ENCODE measurements at places on chromosomes 3 and 15. TPM values are rescaled to one million over a fixed set of nuclear protein-coding genes. Genes with fewer than 3 reads are reported as not detected.

GRCh38 chr15:63901912-63902670, 68.3 kb upstream of the HERC1 start:
- H3K27ac ChIP-seq, result no peak overlapping the region
- H3K4me1 ChIP-seq, result peaks cover 24% of the 10 kb centered on the region
- no peak for DNase-seq
- H3K27me3 ChIP-seq, result no peaks in the 10 kb centered on the region
- H3K36me3 ChIP-seq, result no peaks in the 10 kb centered on the region
- H3K4me3 ChIP-seq, result no peak overlapping the region

DNA sequence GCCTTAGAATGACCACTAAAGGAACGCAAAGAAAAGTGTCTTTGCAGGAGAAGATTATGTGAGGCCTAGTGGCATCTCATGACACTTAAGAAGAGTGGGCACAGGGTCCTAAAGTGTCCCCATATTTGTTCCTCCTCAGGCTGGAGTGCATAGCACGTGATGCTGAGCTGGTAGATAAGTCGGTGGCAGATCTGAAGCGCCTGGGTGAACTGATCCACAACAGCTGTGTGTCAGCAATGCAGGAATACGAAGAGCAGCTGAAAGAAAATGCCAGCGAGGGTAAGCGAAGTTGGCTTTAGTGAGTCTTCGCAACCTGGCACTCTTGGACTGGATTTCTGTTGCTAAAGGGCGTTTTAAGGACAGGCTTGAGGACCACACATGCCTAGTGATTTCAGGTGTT, 92.6 kb downstream of the CHD2 start:
- H3K4me3 ChIP-seq, result no peak overlapping the region
- no peaks in the 10 kb centered on the region for H3K4me1 ChIP-seq
- no peak for DNase-seq
- H3K27me3 ChIP-seq, result no peaks in the 10 kb centered on the region

- H3K27me3 ChIP-seq, result no peaks in the 10 kb centered on the region
- no peak overlapping the region for H3K4me3 ChIP-seq
- H3K36me3 ChIP-seq, result no peaks in the 10 kb centered on the region
- peaks cover 45% of the 10 kb centered on the region for H3K4me1 ChIP-seq
- H3K27ac ChIP-seq, result no peak overlapping the region
- no peak for DNase-seq
These were observed 16.2 kb upstream of the ZFYVE19 start for GRCh38 chr15:40790718-40791117.

DNA sequence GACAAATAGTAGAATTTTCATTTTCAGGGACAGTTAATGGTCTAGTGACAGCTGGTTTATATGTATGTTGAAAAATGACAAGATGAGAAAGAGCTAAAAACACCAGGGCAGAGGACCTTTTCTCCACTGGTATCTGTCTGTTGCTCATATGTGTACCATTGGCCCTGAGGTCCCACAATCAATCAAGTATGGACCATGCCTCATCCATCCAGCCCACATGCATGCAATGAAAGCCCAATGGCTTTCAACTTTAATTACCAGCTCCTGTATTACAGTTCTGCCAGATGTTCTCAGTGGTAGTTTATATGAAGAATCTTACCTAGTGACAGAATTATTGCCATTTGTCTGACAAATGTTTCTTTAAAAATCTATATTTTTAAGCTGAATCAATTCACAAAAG, 234.1 kb downstream of the ZMAT3 start:
- no peaks in the 10 kb centered on the region for H3K27me3 ChIP-seq
- H3K36me3 ChIP-seq, result no peaks in the 10 kb centered on the region
- no peak for DNase-seq
- H3K4me3 ChIP-seq, result no peak overlapping the region

- H3K27ac ChIP-seq, result no peak overlapping the region
- DNase-seq, result no peak
- H3K36me3 ChIP-seq, result no peaks in the 10 kb centered on the region
- no peak overlapping the region for H3K4me3 ChIP-seq
These were observed 97.3 kb downstream of the CTNNB1 start for GRCh38 chr3:41296556-41296955.

DNA sequence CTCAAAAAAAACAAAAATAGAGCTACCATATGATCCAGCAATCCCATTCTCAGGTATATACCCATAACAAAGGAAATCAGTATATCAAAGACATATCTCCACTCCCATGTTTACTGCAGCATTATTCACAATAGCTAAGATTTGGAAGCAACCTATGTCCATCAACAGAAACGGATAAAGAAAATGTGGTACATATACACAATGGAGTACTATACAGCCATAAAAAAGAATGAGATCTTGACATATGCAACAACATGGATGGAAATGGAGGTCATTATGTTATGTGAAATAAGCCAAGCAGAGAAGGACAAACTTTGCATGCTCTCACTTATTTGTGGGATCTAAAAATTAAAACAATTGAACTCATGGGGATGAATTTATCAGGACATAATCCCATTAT, 19.6 kb downstream of the PEAK1 start:
- DNase-seq, result no peak
- H3K4me1 ChIP-seq, result peaks cover 16% of the 10 kb centered on the region
- H3K4me3 ChIP-seq, result no peak overlapping the region
- no peaks in the 10 kb centered on the region for H3K36me3 ChIP-seq
- no peaks in the 10 kb centered on the region for H3K27me3 ChIP-seq

DNA sequence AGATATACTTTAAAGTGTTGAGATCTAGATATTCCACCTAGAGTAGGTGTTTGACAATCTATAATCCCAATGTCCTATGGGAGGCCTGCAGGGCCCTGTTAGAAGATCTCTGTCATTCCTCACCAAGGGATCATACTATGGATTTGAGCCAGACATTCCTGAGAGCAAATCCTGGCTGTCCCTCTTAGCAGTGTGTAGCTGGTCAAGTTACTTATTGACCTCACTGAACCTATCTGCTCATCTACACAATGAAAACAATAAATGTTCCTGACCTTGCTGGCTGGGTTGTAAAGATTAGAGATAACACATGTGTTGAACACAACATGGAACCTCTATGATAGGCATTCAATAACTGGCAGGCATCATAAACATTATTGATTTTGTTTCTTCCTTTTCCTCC, 265.6 kb upstream of the ATP11B start:
- no peaks in the 10 kb centered on the region for H3K4me1 ChIP-seq
- H3K36me3 ChIP-seq, result no peaks in the 10 kb centered on the region
- H3K27ac ChIP-seq, result no peak overlapping the region
- no peaks in the 10 kb centered on the region for H3K27me3 ChIP-seq

GRCh38 chr3:156635034-156635433, 39.4 kb upstream of the TIPARP start:
- no peaks in the 10 kb centered on the region for H3K4me1 ChIP-seq
- H3K27me3 ChIP-seq, result no peaks in the 10 kb centered on the region
- no peaks in the 10 kb centered on the region for H3K36me3 ChIP-seq
- H3K4me3 ChIP-seq, result no peak overlapping the region
- H3K27ac ChIP-seq, result no peak overlapping the region
- no peak for DNase-seq

GRCh38 chr3:133112666-133113065, 74.5 kb downstream of the TMEM108 start:
- no peaks in the 10 kb centered on the region for H3K4me1 ChIP-seq
- no peaks in the 10 kb centered on the region for H3K36me3 ChIP-seq
- H3K4me3 ChIP-seq, result no peak overlapping the region
- no peaks in the 10 kb centered on the region for H3K27me3 ChIP-seq
- no peak overlapping the region for H3K27ac ChIP-seq

GRCh38 chr3:148044151-148044550, 635.0 kb downstream of the ZIC1 start:
- no peak overlapping the region for H3K4me3 ChIP-seq
- no peak overlapping the region for H3K27ac ChIP-seq
- no peaks in the 10 kb centered on the region for H3K4me1 ChIP-seq
- DNase-seq, result no peak
- H3K27me3 ChIP-seq, result no peaks in the 10 kb centered on the region

DNA sequence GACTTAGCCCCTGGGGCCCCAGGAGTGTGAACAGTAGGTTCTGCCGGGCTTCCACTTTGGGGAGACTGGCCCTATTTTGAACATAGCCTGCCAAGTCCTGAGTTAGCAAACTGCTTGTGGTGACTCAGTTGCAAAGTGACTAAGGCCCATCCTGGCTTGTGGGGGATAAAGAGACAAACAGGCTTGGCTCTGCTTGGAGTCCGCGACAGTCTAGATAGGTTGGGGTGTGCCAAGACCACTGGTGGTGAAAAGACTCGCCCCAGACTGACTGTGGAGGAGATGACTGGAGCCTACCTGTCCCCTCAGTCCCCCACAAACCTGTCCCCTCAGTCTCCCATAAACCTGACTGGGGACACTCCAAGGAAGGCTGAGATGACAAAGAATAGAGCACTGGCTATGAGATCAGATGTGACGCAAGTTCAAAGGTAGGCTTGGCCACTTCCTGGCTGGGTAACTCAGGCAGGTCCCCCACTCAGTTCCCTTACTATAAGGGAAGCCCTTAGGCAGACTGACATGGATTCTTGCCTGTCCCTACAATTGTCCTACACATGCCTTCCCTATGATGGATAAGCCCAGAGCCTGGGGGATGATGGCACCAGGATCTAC, 4.3 kb downstream of the DNASE1L3 start:
- peaks cover 16% of the 10 kb centered on the region for H3K4me1 ChIP-seq
- no peaks in the 10 kb centered on the region for H3K27me3 ChIP-seq
- no peak overlapping the region for H3K4me3 ChIP-seq
- no peaks in the 10 kb centered on the region for H3K36me3 ChIP-seq

GRCh38 chr3:94293793-94294195, 230.9 kb downstream of the NSUN3 start:
- no peaks in the 10 kb centered on the region for H3K4me1 ChIP-seq
- H3K4me3 ChIP-seq, result no peak overlapping the region
- H3K36me3 ChIP-seq, result no peaks in the 10 kb centered on the region
- no peaks in the 10 kb centered on the region for H3K27me3 ChIP-seq
- no peak for DNase-seq

DNA sequence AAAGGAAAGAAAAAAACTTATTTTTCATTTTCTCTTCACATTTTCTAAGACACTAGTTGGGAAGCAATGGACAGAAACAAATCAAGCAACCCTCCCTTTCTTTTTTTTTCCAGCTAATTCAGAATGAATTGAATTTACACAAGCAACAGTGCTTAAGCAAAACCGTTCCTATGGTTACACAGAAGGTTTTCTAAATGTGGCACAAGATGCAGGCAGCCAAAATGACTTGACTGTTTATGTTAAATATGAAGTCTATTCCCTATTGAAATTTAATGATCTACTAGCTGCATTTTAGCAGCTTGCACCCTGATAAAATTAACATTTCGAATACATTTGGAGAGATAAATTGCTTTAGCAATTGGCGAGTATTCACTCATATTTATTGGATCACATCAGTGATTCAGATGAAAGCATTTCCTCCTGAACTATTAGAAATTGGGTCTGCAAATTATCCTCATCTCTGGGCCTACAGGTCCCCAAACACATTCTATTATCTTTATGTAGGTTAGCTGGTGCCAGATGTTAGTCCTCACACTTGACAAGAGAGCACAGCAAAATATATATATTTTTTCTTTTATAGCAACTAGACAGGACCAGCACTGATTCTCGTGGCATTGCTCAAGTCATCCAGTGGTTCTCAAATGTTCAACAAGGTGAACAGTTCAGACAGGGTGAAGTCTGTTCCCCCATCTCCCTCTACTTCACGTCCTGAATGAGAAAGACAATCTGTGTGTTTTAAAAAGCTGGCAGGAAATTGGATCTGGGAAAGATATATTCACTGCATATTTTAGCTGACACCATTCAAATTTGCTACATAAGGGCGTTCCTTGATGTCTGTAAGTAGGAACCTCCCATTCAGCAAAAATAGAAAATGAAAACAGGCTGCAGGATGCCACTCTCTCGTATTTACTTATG, 463.6 kb upstream of the KCNMB2 start:
- peaks cover 8% of the 10 kb centered on the region for H3K4me1 ChIP-seq
- DNase-seq, result no peak
- H3K36me3 ChIP-seq, result no peaks in the 10 kb centered on the region
- no peaks in the 10 kb centered on the region for H3K27me3 ChIP-seq
- no peak overlapping the region for H3K27ac ChIP-seq

- peaks cover 23% of the 10 kb centered on the region for H3K4me1 ChIP-seq
- no peak overlapping the region for H3K4me3 ChIP-seq
- H3K27me3 ChIP-seq, result no peaks in the 10 kb centered on the region
These were observed 243.9 kb downstream of the ZBTB20 start for GRCh38 chr3:114903213-114903612.

DNA sequence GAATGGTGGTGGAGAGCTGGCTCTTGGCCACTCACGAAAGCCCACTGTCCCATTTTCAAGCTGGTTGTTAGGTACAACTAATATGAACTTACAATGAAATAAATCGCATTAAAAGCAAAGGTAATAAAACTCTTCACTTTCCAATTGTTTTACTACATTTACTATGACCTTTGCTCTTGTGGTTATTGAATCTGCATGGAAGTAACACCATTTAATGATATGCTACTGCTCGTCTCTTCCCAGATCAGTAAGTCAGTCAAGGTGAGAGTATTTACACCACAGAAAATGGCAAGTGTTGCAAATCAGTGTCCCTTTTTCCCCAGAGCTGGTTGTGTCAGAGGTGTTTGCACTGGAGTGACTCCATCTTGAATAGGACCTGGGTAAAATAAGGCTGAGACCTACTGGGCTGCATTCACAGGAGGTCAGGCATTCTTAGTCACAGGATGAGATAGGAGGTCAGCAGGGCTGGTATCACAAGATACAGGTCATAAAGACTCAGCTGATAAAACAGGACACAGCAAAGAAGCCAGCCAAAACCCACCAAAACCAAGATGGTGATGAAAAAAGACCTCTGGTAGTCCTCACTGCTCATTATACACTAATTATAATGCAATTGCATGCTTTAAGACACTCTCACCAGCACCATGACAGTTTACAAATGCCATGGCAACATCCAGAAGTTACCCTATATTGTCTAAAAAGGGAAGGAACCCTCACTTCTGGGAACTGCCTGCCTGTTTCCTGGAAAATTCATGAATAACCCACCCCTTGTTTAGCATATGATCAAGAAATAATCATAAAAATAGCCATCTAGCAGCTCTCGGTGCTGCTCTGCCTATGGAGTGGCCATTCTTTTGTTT, 57.6 kb downstream of the FRMD4B start:
- H3K4me3 ChIP-seq, result no peak overlapping the region
- H3K4me1 ChIP-seq, result peaks cover 6% of the 10 kb centered on the region
- H3K36me3 ChIP-seq, result no peaks in the 10 kb centered on the region
- no peak overlapping the region for H3K27ac ChIP-seq
- no peaks in the 10 kb centered on the region for H3K27me3 ChIP-seq

The ZNF860 gene
- 2.0 TPM for total RNA-seq

The PLCB2 gene
- total RNA-seq, result 14.0 TPM

The FOXL2 gene
- 1.5 TPM for total RNA-seq

The XYLB gene
- total RNA-seq, result 3.4 TPM
